ENCODE measurements at places on chromosomes 1 and 21.

DNA sequence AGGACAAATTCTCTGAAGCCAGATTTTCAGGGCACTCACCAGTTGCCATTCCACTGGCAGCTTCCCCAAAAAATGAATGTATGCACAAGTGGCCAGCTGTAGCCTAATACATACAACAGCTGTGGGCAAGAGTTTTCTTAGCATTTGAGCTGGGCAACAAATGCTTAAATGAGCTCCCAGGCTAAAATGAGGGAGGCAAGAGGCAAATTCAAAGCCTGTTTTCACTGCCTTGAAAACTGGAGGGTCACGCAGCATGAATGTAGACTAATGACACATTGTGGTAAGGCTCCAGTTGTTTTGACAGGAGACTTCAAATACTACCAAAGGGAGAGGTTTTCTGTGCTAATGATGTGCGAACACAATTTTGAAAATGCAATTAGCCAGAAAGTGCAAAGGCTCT is 88.2 kb downstream of the TIAM1 start:
- DNase-seq = peak; percentile 4

- DNase-seq = no peak
Measured at GRCh38 chr1:199007423-199007822, 368.6 kb downstream of the PTPRC start.

DNA sequence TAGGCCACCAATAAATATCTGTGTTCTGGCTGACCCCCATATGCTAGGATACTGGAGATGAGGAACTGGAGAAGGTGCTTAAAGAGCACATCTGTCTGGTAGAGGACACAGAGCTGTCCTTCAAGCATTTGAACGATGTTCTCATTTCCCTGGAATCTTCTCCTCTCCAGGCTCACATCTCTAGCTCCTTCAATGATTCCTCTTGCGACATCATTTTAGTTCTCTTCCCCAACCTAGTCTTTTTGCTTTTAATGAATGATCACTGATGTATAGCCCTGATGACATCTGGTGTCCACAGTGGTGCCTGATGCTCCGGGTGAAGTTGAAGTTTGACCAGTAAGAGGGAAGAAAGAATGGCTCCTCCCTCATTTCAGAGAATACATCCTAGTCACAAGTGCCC is 80.8 kb upstream of the UBE2U start:
- DNase-seq = no peak

DNA sequence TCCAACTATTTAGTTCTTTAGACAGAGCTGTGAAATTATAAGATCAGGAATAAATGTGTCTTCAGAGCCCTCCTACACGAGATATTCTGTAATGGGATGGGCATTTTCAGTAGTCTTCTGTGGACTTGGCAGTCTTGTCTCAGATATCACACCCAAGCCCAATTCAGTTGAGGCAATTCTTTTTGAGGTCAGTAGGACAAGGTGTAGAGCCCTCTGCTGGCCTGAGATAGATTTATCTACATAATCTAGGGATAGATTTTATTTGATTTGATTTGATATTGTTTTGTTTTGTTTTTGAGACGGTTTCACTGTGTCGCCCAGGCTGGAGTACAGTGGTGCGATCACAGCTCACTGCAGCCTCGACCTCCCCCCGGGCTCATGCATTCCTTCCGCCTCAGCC is 77.5 kb downstream of the FMN2 start:
- no peak for DNase-seq

- peak; percentile 79 for DNase-seq
Measured at GRCh38 chr1:6438047-6438525, 13.5 kb downstream of the ESPN start.

DNA sequence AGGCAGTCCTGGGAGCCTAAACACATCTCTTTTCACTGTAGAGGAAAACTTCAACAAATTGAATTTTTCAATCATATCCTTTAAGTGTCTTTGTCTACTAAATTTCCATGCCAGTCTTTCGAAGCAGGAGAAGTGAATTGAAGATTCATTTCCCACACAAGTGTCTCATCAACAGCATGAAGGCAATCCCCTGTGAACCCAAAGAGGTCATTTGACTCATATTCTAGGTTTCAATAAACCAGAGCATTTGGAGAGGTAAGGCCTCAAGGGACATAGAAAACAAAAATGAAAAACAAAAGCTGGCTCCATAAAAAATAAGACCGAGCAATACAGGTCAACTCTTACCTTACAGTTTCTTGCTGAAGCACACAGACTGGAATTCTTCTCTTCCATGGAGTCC is 94.1 kb upstream of the ATP1B1 start:
- DNase-seq = no peak

All from kidney (tissue), 22 donors.